Cerebellum (tissue), 4 donors: ENCODE measurements at places on chromosomes 11 and 22.

- DNase-seq, result no peak
Measured at GRCh38 chr11:120280600-120281051, 40.7 kb downstream of the POU2F3 start.

DNA sequence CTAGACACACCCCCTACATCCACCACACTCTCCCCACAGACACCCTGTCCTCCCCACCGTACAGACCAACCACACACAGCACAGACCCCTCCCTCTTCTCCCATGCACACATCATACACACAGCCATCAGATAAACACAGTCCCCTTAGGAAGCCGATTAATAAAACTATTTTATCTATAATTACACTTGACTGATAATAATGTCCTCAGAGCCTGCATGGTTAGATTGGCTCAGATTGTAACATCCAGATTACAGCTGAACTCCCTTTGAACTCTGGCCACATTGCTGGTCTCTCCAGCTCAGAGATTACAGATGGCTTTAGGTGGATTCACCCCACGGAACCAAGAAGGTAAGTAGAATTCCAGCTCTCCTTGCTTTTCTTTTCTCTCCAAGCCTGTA lies 9.5 kb upstream of the ELF5 start:
- DNase-seq, result no peak

DNA sequence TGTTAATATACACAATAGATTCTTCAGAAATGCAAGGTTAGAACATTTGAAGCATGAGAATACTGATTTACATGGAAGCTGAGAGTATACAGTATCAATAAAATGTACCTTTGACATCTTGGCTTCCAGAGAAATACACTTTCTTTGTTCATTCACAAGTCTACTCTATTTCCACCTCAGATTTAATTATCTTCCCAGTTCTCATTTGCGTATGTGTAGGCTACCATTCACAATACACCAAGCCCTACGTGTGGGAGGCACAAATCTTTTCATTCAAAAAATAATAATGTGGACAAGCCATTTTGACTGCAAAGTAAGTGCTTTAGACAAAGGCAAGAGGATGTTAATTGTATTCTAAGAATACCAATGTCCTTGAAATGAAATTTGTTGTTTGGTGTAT lies 132.7 kb upstream of the MTMR2 start:
- DNase-seq, result no peak

DNA sequence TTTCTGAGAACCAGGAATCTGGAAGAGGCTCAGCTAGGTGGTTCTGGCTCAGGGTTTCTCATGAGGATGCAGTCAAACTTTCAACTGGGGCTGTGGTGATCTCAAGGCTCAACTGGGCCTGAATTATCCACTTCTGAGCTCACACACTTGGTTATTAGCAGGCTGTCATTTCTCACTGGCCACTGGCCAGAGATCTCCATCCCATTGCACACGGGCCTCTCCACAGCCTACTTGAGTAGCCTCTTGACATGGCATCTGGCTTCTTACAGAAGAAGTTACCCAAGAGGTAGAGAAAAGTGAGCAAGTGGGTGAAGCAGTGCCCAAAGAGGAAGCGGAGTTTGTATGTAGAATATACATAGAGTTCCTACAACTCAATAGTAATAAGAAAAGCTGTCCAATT lies 16.0 kb downstream of the CALCA start:
- DNase-seq, result no peak

GRCh38 chr11:70174547-70175235 lies 28.4 kb upstream of the FADD start:
- DNase-seq, result no peak

DNA sequence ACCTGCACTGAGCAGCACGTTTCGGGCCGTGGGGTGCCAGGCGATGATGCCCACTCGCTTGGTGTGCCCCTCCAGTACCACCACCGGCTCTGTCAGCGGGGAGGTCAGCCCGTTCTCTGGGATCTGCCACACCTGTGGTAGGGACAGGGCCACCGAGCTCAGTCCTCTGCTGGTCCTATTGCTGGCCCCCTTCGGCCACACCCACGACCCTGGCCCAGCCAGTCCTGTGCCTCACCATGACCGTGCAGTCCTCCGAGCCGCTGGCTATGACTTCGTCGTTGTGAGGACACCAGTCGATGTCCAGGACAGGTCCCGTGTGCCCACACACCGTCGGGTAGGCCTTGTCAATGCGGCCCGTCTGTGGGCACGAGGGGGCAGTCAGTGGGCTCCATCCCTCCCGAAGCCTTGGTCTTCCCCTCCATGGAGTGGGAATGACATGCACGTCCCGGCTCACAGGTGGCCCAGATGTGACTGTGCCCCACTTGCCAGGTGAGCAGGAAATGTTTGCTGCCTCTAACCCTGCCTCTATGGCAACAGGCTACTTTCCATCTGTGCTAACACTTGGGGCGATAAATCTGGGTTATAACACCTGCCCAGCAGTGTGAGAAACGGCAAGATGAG lies 1.4 kb downstream of the CORO1B start:
- no peak for DNase-seq

DNA sequence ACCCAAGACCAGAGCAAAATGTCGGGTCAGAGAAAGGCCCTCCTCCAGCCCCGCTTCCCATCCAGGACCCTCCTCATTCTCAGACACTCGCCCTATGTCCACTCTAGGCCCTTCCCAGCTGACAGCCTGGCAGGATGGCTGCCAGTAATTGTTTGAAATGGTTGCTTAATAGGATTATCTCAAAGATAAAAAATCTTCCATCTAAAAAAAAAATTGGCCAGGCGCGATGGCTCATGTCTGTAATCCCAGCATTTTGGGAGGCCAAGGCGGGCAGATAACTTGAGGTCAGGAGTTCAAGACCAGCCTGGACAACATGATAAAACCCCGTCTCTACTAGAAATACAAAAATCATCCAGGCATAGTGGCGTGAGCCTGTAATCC lies 32.4 kb downstream of the SCGB1A1 start:
- DNase-seq, result no peak

DNA sequence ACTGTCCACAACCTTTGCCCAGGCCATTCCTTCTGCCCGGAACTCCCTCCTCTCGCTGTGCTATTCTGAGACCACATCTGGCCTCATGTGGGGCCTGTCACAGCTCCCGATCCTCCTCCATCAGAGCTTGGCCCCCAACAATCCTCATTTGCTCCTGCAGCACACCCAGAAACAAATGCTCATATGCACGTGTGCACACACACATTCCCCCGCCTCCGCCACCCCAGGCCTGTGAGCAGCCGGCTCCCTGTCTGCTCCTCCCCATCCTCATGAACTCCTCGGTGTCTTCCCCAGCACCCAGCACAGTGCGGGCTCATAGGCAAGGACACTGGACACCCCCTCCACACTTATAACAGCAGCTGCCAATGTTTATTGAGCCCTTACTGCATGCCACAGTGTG lies 29.7 kb upstream of the PICK1 start:
- DNase-seq, result no peak

DNA sequence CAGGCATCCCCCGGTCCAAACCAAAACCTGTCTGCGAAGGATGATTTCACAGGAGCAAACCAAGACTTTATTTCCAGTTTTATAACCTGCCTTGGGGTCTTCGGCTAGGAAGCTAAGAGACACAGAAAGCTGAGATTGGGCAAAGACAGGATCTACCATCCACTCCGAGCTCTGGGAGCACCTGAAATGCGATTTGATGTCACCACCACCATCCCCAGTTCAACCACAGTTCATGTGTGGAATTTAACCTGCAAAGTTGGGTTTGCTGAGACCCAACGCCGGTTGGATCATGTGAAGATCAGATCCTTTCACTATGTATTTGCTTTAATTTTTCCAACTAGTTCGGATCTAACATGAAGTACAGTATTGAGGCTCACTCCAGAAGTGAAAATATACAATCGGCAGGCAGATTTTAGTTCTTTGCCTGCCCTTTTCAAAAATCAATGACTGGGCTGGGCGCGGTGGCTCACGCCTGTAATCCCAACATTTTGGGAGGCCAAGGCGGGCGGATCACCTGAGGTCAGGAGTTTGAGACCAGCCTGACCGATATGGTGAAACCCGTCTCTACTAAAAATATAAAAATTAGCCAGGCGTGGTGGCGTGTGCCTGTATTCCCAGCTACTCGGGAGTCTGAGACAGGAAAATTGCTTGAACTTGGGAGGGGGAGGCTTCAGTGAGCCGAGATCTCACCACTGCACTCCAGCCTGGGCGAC lies 1.4 kb upstream of the C11orf24 start:
- no peak for DNase-seq

DNA sequence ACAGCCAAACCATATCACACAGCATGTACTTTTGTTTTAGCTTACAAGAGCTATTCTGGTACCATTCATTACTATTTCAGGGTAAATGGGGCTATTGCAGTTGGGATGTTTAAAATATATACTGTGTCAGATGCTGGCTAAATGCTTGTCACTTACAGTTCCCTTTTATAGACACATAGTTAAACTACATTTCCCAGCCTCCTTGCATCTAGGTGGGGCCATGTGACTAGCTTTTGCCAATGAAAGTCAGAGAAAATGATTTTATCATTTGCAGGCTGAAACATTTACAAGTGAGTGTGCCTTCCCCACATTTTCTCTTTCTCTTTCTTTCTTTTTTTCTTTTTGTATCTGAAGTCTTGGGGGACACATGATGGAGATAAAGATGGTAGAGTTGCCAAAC lies 7.8 kb upstream of the IFTAP start:
- no peak for DNase-seq
